Activated CD4-positive, alpha-beta T cell treated with anti-CD3 and anti-CD28 coated beads, Interleukin-2, Interleukin-6, amounts not matched to agents 100 ng/mL and 50 ng/mL, durations not matched to agents 16 hours and 8 hours (primary cell): ENCODE measurements at places on chromosomes 6 and 20.

DNA sequence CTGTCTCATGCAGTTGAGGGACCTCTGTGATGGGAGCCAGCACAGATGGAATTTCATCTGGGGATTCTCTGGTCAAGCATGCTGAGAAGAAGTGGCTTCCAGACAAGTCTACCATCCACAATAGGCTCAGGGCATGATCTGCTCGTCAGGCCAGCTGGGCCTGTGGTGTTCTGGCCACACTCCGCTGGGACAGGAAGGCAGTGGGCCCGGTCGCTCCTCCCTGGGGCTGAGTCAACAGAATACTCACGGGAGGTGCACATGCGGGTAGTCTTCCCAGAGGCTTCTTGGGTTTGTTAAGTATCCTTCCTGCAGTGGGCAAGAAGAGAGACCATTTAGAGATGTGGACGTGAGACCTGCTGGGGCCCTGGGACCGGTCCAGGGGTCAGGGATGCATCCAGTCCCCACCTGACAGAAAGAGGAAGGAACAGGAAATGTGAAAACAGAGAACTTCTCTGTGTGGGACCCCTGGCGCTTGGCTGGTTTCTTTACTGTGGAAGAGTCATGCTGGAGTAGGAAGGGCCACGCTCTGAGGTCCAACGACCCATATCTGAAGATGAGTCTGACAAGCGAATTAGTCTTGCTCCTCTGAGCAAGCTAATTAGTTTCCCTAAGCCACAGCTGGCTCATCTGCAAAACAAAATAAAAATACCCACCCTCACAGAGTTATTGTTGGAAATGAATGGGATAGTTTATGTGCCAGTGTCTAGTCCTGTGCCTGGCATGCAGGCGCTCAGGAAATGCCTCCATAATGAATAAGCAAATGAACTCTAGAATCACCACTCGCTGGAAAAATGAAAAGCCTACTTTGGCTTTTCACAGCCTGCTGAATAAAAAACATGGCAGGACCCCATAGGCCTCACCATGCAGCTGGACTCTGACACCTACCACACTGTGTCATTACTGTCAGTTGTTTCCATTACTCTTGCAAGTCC, 67.3 kb downstream of the TRAM2 start:
- no peak for DNase-seq

- DNase-seq, result no peak
Observed at GRCh38 chr20:24782801-24783630, 166.1 kb upstream of the CST7 start.

GRCh38 chr6:86203044-86203443, 560.4 kb upstream of the SYNCRIP start:
- DNase-seq, result no peak

DNA sequence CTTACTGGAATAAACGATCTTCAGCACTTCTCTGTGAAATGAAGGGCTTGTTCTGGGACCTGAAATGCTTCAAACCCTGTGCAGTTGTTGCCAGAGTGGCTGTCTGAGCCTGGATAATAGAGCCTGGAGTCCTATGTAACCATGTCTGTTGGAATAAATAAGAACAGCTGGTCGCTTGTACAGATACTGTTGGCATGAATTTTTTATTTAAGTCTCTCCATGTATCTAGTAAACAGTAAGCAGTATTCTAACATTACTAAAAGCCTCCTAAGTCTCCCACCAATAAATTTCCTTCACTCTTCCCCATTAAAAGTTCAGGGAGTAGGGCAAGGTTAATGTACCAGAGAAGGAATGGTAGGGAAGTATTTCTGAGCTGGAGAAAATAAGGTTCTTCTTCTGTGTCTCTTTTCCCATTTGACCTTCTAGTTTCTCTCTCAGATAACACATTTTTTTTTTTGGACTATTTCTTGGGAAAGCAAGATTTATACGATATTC, 227.5 kb downstream of the PRL start:
- no peak for DNase-seq

DNA sequence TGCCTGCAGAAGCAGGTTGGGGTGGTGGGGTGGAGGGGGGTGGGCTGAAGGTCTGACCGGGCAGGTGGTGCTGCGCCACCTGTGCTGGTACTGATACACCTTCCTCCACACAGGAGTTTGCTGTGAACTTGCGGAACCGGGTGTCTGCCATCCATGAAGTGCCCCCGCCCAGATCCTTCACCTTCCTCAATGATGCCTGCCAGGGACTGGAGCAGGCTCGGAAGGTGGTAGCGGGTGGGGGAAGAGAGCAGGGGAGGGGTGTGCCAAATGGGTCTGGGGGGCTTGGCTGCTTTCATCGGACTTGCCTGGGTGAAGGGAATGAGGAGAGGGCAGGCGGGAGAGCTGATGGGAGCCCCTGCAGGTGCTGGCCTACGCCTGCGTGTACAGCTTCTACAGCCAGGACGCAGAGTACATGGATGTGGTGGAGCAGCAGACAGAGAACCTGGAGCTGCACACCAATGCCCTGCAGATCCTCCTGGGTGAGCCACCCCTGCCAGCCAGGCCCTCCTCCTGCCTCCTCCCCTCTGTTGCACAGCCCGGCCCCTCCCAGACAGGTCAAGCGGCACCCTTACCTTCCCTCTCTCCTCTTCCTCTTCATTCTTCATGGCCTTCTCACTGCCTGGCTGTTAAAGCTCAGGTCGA, 6.7 kb downstream of the DNPH1 start:
- no peak for DNase-seq

DNA sequence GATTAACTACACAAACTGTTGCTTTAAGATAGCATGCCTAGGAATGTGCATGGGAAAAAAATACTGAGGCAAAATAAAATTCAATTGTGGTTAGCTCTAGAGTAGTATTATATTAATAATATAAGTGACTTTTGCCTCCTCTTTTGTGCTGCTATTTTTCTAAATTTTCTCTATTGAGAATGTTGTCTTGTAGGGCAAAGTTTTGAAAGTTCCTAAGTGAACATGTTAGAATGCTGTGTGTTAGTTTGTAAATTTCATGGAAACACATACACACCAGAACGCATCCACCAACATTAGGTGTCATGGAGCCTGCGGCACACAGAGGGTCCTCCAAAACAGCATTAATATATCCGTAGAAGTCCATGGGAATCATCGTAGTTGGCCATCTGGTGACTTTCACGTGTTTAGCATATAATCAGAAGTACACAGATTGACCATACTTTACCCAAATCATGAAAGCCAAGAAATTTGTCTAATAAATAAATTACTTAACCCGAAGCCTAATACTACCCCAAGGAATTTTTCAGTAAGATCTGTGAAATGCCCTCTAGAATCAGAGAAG, 25.6 kb downstream of the ARHGAP18 start:
- no peak for DNase-seq

- DNase-seq, result no peak
Observed at GRCh38 chr20:35368666-35369423, 42.9 kb downstream of the UQCC1 start.

GRCh38 chr6:156598071-156598854, 178.9 kb upstream of the ARID1B start:
- no peak for DNase-seq

DNA sequence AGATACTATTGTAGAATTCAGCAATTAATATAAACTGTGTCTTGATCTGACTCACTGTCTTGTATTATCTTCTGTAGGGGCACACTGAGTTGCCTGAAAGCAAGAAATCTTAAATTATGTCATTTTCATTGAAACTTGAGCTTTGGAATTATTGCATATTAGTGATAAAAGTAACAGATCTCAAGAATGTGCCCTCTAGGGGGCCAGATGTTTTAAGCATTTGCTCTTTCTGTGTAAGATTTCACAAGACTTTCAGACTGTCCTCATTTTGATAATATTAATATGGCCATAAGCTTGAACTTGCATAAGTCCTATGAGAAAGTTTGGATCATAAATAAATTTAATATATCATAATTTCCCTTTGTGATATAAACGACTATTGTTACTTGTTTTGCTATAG, 55.5 kb upstream of the MYO6 start:
- DNase-seq, result no peak

GRCh38 chr6:72646604-72647485, 25.0 kb downstream of the KCNQ5 start:
- no peak for DNase-seq

DNA sequence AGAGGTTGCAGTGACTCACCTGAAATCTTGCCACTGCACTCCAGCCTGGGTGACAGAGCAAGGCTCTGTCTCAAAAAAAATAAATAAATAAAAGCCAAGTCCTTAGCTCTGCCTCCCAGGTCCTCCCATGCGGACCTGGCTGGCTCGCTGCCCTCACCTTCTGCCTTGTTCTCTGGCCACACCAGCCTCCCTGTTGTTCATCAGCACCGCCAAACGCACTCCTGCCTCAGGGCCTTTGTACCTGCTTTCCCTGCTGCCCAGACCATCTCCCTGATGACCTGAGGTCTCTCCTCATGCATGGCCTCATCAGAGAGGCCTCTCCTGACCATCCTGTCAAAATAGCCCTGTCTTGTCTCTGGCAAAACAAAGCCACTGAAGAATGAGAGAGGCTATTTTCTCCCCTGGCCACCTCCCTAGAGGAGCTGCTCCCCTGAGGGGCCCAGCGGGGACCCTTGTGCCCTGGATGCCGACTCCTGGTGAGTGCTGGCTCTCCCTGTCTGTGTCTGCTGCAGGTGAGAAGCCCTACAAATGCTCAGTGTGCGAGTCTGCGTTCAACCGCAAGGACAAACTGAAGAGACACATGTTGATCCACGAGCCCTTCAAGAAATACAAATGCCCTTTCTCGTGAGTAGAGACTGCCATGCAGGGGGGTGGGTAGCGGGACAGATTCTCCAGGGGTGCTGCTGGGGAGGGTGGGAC, 22.6 kb upstream of the CHMP4B start:
- no peak for DNase-seq

DNA sequence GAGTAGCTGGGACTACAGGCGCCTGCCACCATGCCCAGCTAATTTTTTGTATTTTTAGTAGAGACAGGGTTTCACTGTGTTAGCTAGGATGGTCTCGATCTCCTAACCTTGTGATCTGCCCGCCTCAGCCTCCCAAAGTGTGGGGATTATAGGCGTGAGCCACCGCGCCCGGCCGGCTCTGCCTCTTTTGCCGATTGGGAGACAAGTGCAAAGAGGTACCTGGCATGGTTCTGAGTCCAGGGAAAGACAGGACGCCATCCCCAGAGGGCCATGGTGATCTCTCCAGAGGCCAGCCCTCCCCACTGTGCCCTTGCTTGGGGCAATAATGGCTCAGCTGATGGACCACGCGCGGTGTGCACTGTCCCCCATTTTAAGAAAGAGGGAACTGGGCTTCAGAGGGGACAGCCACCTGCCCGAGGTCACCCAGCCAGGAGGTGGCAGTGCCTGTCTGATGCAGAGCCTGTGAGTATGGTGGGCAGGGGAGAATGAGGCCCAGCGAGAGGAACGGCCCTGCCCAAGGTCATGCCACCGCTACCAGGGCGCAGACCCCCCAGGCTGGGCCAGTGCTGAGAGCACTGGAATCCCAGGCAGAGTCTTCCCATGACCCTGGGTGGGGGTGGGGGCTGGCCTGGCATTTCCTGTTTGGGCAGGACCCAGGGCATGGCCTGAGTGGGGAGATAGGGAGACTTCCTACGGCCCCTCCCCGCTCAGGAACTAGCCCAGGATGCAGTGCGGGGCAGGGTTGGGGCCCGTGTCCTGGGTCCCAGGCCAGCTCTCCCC, 61.0 kb downstream of the SNAI1 start:
- no peak for DNase-seq

DNA sequence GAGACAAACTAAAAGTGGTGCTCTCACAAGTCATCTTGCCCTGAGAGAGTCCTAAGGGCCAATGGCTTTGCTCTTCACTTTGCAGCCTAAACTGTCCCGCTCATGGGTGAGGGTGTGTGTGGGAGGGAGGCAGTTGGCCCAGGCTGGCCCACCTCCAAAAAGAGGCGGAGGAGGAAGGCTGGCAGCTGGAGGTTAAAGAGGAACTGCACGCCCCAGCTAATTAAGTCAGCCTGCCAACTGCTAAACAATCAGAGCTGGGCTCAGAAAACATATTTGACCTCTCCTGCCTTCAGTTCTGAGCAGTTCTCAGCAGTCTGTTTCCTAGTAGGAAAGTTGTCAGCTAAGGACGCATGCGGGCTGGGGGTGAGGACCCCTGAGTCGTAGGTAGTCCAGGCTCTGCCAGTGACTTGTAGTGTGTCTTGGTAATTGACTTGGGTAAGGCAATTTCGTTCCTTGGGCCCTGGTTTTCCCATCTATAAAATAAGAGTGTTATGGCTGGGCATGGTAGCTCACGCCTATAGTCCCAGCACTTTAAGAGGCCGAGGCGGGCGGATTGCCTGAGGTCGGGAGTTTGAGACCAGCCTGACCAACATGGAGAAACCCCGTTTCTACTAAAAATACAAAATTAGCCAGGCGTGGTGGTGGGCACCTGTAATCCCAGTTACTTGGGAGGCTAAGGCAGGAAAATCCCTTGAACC, 17.0 kb downstream of the GSS start:
- no peak for DNase-seq

- DNase-seq, result no peak
Observed at GRCh38 chr6:134731615-134732014, 218.3 kb downstream of the ALDH8A1 start.

GRCh38 chr20:51987812-51988211, 185.5 kb upstream of the SALL4 start:
- DNase-seq, result no peak

GRCh38 chr6:170188571-170189001, 102.3 kb downstream of the DLL1 start:
- no peak for DNase-seq

DNA sequence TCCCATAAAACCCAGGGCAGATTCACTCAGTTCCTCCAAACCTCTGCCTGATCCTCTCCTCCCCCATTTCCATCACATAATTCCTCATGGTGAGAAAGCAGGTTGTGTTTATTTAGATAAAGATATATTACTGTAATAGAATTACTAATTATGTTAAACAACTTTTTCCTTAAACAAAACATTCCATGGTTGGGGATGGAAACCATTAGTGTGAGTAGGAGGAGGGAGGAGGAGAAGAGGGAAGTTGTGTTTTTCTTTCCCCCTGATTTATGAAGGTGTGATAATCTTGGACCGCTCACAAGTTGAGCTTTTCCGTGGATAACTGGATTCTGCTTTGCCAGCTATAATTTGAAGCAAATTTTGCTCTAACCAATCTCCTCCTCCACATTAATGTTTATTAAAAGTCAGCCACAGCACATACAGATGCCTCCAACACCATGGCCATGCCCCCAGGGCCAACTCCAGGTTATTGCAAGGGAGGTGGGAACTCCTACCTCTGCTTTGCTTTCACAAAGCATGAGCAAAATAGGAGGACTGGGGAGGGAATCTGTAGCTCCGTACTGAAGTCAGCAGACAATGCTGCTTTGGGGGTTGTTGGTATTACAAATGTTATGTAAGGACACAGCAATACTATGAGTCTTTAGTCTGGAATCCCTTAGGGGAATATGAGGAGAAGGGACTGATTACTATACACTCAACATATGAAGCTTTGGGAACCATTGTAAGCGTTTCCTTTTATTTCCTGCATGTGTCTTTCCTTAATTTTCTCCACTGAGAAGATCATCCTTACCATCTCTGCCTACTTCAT, 542.0 kb downstream of the DHX35 start:
- DNase-seq, result no peak

DNA sequence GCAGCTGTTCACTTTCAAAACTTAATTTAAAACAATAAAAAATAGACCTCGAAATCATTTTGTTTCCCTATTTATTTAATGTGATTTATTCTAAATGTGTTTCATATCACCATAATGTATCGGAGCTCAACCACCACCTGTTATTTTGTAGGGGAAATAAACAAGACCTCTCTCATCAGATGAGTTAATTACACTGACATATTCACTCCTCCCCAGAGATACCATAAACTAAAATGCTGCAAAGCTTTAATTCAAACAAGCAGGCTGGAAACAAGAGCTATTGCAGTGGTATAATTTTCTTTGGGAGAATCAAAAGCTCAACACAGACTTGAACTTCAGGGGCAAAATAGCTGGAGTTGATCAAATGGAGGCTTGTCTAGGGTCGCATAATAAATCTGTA, 303.5 kb upstream of the TSHZ2 start:
- DNase-seq, result no peak
